ENCODE measurements at places on chromosomes 12 and 14.

DNA sequence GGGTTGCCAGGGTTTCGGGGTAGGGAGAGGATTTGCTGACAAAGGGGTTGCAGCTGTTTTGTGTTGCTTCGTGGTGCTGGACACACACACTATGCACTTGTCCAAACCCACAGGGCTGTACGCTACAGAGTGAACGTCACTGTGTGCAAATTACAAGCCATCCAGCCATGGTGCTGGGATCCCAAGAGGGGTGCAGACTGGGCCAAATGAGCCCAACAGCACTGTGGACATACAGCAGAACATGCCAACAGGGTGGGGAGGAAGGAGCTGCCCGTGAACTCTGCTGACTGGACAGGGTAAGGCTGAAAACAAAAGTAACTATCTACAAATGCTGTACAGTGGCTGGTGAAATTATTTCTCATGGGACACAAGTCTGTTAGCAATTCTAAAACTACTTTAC, 25.2 kb downstream of the POLE start:
- no peaks in the 10 kb centered on the region for H3K4me1 ChIP-seq
- no peak for DNase-seq
- H3K36me3 ChIP-seq, result peaks cover 84% of the 10 kb centered on the region
- no peak overlapping the region for H3K27ac ChIP-seq
- H3K4me3 ChIP-seq, result no peak overlapping the region
- no peaks in the 10 kb centered on the region for H3K27me3 ChIP-seq

GRCh38 chr14:34303811-34304210, 158.2 kb downstream of the SPTSSA start:
- DNase-seq, result no peak
- no peak overlapping the region for H3K27ac ChIP-seq
- H3K27me3 ChIP-seq, result peaks cover 1% of the 10 kb centered on the region
- H3K4me3 ChIP-seq, result no peak overlapping the region
- H3K36me3 ChIP-seq, result no peaks in the 10 kb centered on the region

- no peak overlapping the region for H3K4me3 ChIP-seq
- no peak overlapping the region for H3K27ac ChIP-seq
- DNase-seq, result no peak
- H3K4me1 ChIP-seq, result no peaks in the 10 kb centered on the region
- H3K36me3 ChIP-seq, result no peaks in the 10 kb centered on the region
These were observed 77.0 kb downstream of the BICD1 start for GRCh38 chr12:32183650-32184049.

GRCh38 chr12:30188602-30189326, 405.0 kb upstream of the TMTC1 start:
- no peaks in the 10 kb centered on the region for H3K27me3 ChIP-seq
- H3K27ac ChIP-seq, result no peak overlapping the region
- H3K4me1 ChIP-seq, result no peaks in the 10 kb centered on the region
- no peak overlapping the region for H3K4me3 ChIP-seq

DNA sequence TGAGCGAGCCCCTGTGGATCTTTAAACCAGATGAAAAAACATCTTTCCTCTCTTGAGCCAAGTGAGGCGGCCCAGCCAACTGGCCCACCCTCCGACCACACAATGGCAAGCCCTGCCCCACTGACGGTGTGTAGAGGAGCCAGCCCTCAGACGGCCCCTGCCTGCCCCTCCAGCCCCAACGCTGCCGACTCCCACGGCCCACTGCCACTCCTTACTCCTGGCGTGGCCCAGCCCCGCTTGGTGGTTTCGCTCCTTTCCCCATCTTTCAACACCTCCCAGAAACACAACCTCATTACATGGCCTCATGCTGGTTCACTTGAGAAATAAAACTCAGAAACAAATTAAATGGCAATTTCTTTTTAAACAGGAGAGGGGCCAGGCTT, 80.6 kb upstream of the DICER1 start:
- DNase-seq, result no peak
- H3K36me3 ChIP-seq, result no peaks in the 10 kb centered on the region
- H3K27ac ChIP-seq, result no peak overlapping the region
- no peak overlapping the region for H3K4me3 ChIP-seq

GRCh38 chr14:78566859-78567172, 396.6 kb downstream of the NRXN3 start:
- H3K27me3 ChIP-seq, result no peaks in the 10 kb centered on the region
- H3K36me3 ChIP-seq, result no peaks in the 10 kb centered on the region
- peaks cover 12% of the 10 kb centered on the region for H3K4me1 ChIP-seq
- DNase-seq, result no peak
- H3K4me3 ChIP-seq, result no peak overlapping the region
